ENCODE measurements at places on chromosomes 1 and 21.
A peak's percentile ranks its signal among the peaks of the same experiment; 100 is the strongest.

DNA sequence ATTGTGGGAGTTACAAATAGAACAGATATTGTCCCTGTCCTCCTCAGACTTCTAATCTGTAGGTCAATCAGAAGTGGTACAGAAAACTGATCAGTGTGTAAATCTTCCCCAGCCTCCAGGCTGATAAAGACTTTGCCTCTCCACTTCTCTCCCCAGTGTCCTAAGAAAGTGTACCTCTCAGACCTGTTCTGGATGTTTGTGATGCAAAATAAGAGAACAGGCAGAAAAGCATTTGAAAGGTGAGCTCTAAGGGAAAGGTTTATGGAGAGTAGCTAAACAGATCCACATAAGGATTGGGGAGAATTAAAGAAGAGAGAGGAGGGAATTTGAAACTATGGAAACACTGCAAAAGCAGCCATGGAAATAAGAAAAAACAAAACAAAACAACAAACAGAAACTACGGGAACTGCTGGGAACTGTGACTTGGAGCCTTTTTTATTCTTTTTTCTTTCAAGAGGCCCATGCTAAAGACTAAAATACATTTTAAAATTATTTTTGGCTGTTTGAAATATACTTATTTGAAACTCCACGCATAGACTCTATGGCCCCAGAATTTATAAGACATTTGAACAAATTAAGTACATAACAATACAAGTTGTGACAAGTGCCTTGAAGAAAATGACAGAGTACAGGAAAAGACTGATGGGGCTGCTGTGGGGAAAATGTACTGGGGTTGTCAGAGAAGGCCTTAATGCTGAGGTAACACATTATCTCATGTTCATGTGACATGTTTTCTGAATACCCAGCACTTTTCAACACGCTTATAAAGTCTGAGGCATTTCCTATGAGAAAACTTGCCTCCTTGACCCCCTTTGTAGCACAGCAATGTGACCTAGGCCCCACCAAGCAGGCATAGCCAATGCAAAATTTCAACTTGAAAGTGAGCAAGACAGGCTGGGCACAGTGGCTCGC is 51.2 kb downstream of the TRAF5 start:
- DNase-seq: no peak

GRCh38 chr1:159493354-159493753 is 42.5 kb downstream of the OR10J5 start:
- DNase-seq: no peak

DNA sequence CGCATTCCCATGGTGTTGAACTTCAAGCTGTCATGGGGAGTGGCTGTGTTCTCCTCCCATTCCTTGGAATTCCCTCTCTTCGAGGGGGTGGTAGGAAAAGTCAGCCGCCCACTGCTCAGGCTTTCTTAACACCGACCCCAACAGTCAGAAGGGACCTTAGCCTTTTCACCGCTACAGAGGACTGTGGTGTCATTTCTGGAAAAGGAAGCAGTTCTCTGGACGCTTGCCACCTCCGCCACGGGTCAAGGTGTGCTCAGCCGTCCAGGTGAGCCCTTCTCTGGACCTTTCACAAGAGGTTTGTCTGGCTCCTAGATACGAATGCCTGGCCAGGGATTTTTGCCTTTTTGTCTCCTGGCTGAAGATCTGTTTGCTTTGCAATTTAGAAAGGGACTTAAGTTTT is 31.8 kb downstream of the CLIC6 start:
- DNase-seq: no peak

DNA sequence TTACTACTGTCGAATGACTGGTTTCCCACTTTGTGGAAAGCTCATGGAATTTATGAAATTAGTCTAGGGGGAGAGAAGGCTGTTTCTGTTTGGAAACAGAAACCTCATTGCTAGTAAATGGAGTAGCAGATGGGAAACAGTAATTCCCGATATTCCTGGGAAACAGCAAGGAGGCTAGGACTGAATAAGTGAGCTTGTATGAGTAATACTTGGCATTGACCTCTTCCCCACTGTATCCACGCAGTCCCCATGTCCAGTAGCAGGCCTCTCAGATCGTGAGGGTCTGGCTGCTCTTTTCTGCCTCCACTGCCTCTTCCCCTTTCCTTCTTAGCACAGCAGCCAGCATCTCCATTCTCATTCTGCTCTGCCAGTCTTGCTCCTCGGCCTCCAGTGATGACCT is 75.5 kb downstream of the PRDM2 start:
- no peak for DNase-seq

DNA sequence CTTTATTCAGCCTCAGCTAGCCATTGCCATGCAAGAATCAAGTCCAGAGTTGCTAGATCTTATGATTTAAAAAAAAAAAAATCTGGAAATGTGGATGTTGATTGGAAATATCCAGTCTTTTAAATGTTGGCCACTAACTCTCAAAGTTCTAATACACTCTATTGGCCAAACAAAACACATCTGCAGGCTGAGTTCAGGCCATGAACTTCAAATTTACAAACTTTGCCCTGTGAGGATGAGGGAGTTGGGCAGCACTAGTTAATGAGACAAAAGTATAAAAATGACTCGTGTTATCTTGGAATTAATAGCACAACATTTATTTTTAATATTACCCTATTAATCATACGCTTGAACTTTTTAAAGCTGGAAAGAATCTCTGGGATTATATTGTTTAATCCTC is 432.3 kb downstream of the PLPP3 start:
- no peak for DNase-seq

DNA sequence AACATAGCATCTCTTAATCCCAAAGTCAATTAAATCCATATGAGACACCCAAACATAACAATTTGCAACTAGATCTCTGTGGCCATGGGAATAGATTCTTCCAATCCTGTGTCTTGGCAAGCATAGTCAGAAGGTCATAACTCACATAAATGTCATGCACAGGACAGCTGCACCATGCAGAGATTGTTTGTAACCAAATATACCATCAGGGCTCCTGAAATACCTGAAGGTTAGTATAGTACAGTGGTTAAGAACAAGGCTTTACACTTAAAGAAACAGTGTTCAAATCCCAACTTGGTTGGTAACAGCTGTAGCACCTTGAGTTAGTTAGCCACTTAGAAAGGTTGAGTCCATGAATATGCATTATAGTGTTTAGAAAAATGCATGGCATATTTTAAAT is 82.6 kb upstream of the CCDC190 start:
- DNase-seq: peak; percentile 17

DNA sequence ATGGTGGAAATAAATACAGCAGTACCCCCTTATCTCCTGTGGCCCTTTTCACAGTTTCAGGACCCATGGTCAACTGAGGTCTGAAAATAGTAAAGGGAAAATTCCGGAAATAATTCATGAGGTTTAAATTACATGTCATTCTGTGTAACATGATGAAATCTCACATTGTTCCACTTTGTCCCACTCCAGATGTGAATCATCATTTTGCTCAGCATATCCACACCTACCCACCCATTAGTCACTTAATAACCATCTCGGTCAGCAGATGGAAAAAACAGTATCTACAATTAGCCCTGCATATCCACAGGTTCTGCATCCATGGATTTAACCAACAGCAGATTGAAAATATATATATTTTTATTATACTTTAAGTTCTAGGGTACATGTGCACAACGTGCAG is 86.9 kb upstream of the GORAB start:
- DNase-seq: no peak

DNA sequence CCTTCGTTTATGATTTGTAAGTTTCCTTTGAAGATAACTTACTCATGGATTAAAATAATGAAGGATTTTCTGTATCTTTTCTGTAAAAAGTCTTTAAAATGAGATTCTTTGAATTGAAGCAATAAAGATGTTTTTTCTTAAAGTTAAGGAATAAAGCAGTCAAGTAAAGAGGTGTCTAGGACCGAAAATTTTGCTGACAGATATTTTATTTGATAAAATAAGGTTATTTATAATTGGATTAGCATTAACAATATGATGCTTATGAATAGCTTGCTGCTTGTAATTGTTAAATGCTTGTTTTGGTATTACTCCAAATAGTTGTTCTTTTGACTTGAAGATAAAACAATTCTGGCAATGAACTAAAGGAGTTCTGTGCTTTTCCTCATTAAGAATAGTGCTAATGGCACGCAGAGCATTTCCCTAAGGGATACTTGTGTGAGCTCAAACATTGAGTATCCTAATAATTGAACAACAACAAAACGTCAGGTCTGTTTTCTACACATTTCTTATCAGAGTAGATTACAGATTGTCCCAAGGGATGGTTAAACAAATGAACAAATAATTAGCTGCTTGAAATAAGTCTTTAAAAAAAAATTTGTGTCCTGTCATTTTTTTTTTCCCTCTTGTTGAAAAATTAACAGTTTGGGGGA is 16.6 kb downstream of the TSNAX start:
- no peak for DNase-seq

GRCh38 chr1:26119892-26120608 is 8.4 kb downstream of the PDIK1L start:
- no peak for DNase-seq

DNA sequence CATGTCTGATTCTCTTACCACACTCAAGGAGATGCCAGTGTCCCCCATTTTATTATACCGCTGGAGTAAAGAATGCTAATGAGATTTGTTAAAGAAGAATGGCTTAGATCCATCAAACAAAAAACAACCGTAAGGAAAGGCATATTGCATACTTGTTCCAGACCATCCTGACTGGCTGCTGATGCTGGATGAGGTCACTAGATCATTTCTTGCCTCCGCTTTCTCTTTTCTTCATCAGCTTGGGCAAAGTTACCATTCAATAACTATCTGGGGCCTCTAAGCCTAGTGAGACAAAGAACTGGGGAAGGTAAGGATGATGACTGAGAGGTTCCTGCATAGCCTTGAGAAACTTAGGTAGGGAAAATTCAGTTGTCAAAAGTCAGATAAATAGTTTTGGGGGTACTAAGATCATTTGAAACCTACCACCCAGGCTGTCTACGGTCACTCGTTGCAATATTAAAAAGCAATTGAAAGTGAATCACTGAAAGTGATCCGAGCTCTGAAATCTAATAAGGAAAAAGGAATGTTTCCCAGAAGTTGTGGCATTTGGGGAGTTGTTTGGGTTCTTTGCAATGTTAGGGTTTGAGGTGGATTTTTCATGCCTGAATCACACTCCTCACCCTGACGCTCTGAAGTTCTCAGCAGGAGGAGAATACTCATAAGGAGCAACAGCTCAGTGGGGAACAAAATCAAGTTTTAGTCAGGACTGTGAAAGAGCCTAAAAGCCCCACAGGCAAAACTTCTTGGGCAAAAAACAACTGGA is 176.8 kb downstream of the HHIPL2 start:
- DNase-seq: no peak

- DNase-seq: peak; percentile 12
These were observed 1014.5 kb downstream of the BRINP3 start for GRCh38 chr1:189463166-189463565.

DNA sequence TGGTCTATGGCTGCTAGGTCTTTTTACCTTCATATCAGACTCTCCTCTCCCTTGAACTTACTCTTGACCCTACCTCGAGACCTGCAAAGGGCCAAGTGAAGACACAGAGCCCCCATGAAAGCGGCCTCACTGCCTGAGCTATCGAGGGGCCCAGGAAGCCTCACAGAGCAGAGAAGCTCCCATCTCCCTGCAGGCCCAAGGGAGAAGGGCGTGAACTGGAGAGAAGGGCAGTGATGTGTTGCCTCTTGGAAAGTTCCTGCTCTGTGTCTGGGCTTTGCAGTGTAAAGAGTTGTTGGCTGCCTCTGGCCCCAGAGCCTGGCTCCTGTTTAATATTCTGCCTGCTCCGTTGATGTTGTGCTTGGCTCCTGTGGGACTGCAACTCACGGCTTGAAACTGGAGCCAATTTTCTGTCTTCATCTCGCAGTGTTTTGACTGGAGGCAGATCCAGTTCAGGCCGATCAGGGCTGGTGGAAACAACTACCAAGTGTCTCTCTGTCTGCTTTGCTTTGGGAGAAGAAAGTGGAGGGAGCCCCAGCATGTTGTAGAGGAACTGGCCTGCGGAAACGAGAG is 4.3 kb downstream of the SERTAD4 start:
- peak; percentile 75 for DNase-seq

DNA sequence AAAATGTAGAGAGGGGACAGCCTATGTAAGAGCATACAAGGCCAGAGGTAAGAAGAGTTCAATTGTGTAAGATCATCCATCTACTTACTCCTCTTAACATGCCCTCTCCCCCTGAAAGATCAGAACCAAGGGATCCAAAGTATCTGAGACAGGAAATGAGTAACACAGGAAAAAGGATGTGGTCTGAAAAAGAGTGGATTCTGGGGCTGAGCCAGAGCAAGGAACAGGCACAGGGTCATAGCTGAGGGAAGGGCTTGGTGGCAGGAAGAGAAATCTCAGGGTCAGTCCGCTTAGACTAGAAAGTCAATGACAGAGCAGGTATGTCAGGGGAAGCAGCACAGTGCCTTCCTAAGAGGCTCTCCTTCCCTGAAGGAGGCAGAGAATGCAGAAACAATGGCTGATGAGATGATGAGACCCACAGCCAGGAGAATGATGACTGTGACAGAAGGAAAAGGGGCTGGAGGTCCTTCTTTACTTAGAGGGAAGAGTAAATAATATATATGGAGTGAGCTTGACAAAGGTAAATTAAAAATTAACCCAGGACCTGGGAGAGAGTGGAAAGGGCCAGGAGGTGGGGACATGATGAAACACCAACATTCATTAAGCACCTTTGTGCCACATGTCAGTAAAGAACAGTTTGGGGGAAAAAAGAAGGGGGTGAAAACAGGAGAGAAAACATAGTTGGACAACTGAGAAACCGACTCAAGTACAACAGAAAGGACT is 26.2 kb upstream of the A3GALT2 start:
- no peak for DNase-seq

- no peak for DNase-seq
These were observed 9.3 kb downstream of the MIA3 start for GRCh38 chr1:222627232-222627631.

GRCh38 chr1:206925106-206925736 is 3.5 kb upstream of the FCMR start:
- DNase-seq: no peak

- DNase-seq: no peak
These were observed 2.7 kb downstream of the LURAP1 start for GRCh38 chr1:46205791-46206190.

GRCh38 chr1:11749203-11749689 is 12.7 kb upstream of the C1orf167 start:
- no peak for DNase-seq

DNA sequence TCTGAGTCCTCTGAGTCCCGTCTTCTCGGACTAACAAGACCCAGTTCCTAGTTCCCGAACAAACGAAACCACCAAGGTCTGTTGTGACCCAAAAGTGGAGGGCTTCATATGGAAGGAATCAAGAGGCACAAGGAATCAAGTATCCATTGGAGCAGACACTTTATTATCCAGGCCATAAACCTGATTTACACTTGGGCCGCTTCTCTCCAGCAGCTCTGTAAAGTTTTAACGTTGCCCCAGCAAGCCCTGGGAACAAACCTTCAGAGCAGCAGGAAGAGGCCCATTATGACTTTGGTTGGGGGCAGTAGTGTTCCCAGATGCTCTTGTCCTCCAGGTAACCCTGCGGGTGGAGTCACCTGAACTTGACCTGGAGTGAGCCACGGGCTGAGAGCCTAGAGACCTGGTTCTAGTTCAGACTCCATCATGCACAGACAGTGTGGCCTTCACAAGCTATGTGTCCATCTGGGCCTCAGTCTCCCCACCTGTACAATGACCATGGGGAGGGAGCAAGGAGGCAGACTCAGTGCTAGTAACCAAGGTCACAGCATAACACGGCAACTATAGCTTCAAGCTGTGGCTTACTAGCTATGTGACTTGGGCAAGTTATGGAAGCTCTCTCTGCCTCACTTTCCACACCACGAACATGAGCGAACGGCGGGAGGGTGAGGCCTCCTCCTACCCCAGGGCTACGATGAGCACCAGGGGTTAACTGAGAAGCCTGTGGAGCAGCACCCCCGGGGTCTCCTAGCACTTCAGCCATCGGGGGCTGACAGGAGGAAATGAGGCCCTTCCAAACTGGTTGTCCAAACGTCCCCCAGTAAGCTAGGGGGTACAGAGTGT is 95.7 kb downstream of the GLIS1 start:
- DNase-seq: no peak

Measured in NCI-H446 (cell line).